ENCODE measurements at places on chromosomes 1 and 21.

DNA sequence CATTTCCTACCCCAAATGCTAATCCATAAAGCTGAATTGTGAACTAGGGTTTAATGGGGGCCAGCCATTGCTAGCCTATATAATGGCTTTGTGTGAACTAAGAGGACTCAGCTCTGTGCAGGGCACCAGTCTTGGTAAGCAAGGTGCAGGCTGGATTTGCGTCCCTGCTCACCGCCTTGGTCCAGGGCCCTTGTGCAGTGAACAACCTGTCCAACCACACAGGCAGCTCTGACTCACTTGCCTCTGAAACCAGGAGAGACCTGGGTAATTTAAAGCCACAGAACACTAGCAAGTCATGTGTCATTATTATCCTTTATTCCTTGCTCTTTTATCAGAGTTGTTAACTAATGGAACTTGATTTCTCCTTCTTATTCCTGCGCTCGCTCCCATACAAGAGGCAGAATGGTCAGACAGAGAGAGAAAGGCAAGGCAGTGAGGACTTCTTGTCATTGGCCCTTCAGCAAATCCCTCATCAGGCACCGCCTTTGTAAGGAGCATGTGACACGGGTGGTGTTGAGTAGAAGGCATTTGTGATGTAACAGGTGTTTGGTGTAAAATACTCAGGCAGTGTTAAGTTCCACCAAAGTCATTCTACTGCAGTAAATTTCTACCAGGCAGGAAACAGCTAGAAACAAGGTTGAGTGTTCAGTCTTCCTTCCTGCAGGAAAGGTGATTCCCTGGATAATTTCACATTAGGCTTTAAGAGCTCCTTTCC lies 67.3 kb upstream of the OLIG2 start:
- no peak for DNase-seq

DNA sequence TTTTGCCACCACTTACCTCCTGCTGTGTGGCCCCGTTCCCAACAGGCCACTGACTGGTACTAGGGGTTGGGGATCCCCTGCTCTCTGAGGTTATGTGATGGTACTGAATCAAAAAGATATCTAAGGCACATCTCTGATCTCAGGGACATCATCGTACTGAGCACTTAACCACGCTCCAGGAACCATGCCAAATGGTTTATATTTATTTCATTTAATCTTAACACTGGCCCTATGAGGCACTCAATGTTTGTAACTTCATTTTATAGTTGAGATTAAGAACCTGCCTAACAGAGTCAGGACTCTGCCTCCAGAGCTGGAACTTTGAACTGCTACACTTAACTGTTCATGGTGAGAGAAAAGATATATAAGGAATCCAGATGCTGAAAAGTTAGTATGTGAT lies 98.0 kb upstream of the HP1BP3 start:
- no peak for DNase-seq

- DNase-seq: no peak
Observed at GRCh38 chr1:26541816-26542711, 12.5 kb downstream of the RPS6KA1 start.

DNA sequence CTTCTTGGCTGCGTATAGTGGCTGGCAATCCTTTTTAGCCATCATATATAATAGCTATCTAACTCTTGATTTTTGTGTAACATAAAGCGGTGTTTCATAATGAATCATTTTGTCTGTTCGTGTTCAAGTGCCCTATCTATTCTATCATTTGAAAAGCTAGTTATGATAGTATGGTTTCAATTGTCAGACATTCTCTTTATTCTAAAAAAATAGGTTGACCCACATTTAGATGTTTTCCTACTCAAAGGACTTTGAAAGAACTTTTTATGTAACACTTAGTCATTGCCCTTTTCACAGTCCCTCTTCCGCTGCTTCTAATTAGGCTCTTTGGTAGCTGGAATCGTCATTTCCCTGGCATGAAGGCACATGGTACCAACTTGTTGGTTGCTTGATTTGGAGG lies 272.2 kb upstream of the B3GALT2 start:
- DNase-seq: no peak

GRCh38 chr1:234586304-234586703 lies 23.7 kb downstream of the IRF2BP2 start:
- DNase-seq: no peak

GRCh38 chr21:35005077-35005476 lies 44.0 kb downstream of the RUNX1 start:
- DNase-seq: no peak

GRCh38 chr1:179169616-179170467 lies 59.6 kb downstream of the ABL2 start:
- DNase-seq: no peak

- no peak for DNase-seq
Observed at GRCh38 chr1:180841415-180841814, 71.3 kb upstream of the KIAA1614 start.

DNA sequence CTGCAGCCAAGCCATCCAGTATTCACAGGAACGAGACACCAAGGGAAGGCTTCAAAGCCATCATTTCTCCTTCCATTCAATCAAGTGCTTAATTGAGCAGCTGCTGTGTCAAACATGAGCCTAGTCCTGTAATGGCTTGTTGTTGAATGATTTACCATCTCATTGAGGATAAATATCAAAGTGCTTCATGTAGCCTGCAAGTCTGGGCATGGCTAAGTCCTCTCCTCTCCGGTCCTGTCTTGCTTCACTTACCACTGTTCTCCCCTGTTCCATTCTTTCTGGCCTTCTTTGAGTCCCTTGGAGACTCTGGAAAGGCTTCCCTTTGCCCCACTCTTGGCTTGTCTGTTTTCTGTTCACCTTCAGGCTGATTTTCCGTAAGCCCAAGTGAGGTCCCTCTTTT lies 279.8 kb downstream of the PBX1 start:
- no peak for DNase-seq

DNA sequence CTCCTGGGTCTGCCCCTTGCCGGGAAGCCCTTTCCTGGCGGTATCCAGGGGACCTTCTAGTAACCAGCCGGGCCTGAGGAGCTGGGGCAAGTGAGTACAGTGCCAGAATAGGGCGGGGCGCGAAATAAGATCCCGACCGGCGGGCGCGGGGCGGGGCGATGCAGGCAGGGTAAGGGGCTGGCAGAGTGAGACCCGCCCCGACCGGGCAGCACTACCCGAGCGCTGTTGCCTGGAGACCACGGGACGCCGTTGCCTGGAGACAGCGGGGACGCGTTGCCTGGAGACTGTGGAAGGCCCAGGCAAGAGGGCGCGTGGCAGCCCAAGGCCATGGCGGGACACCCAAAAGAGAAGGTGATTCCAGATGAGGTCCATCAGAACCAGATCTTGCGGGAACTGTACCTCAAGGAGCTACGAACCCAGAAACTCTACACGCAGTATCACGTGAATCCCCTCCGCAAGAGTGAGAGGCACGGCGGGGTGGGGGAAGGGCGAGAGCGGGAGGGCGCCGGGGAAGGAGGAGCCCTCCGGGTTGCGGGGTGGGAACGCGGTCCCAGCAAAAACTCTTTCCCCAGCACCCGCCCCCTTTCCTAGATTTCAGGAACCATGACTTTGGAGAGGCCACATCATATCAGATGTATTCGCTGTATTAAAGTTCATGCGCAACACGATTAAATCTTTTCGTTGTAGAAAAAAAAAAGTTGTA lies 24.3 kb downstream of the EBNA1BP2 start:
- DNase-seq: no peak

DNA sequence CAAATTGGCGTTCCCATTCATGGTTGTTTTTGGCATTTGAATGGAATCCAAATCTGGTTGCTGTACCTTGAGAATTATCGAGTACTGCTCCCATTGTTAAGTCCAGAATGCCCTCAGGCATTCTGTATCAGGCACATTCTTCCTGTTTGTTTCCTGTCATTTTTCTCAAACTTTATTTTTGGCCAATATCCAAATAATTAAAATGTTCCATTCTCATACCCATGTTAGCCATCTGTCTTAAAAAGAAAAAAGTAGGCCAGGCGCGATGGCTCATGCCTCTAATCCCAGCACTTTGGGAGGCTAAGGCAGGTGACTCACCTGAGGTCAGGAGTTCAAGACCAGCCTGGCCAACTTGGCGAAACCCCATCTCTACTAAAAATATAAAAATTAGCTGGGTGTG lies 29.3 kb upstream of the SHISA4 start:
- no peak for DNase-seq

GRCh38 chr1:83547901-83548300 lies 451.0 kb downstream of the TTLL7 start:
- DNase-seq: no peak

GRCh38 chr21:41951876-41952567 lies 1.8 kb downstream of the C2CD2 start:
- no peak for DNase-seq

DNA sequence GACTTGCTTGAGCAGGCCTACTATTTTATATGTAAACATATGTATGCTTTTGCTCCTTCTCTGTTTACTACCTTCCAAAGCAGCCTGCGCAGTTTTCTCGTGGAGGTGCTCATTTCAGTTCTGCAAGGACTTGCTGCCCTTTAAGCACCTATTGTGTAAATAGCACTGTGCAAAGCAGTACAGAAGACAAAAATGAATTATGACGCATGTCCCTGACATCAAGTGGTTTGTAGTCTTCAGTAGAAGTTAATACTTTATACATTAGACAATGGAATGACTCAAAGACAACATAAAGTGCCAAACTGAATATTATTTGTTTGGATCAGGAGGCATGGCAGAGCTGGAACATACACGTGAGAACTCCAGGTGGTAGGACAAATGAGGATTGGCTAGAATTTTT lies 611.7 kb downstream of the LMO4 start:
- DNase-seq: no peak

DNA sequence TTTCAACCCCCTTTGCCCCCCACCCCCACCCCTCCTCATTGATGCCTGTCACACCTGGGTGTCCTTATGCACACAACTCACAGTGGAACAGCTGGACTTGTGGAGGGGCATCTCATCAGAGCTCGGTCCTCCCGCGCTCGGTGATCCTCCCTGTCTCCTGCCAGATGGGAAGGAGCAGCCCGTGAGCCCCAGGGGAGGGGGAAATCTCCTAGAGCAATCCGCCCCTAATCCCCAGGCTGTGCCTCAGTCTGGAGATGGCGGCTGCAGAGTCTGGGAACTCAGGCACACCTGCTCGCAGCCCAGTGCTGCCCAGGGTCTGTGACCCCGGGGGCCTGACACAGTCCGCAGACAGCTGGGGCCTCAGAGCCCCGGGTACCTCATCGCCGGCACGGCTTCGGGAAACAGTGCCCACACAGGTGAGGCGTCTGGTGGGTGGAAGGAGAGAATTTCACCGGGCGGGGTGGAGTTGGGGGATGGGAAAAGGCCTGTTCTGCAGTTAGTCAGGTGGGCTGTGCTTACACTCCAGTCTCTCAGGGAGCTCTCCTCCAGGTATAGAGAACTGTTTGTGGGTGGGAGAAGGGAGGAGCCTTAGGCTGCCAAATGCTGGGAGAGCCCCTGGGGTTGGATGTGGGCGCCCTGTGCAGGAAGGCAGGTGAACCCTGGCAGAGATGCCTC lies 29.3 kb downstream of the TMCC2 start:
- no peak for DNase-seq

DNA sequence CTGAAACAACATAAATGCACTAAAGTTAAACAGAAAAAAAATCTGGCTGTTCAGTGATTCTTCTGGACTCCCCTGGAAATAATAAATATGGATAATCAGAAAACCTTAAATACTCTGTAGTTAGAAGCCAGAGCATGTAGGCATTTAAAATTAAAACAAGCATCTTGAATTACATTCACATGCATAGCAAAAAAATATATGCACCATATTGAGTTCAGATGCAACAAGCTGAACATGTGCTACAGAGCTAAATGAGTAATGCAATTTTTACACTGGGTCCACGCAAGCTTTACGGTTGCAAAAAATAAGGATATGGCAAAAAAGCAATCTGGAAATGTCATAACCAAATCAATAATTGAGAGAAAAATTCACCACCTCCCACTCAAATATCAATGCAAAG lies 11.5 kb upstream of the KCNT2 start:
- DNase-seq: no peak

Measured in vagina (tissue), 2 donors.